ENCODE measurements at places on chromosomes 5 and 9. TPM values are rescaled to one million over a fixed set of nuclear protein-coding genes. Genes with fewer than 3 reads are reported as not detected.

Gene HK3
- total RNA-seq, result 2.3 TPM

Gene CBY3
- not detected for total RNA-seq

Gene RMRP
- 4,797 TPM for total RNA-seq

Gene SPINK6
- not detected for total RNA-seq

Gene RCL1
- 29.1 TPM for total RNA-seq

Gene SLC46A2
- total RNA-seq, result 0.53 TPM

Gene PSAT1
- 75.7 TPM for total RNA-seq

Gene PRUNE2
- 180 TPM for total RNA-seq

Gene HAND1
- total RNA-seq, result not detected

Gene FAM221B
- total RNA-seq, result not detected

Gene EPB41L4A
- total RNA-seq, result 11.5 TPM

Gene STPG3
- not detected for total RNA-seq

Gene ADAMTS6
- total RNA-seq, result 2.5 TPM

Gene MVB12B
- 65.1 TPM for total RNA-seq

Gene GFI1B
- total RNA-seq, result not detected

Gene IFNA2
- 0.81 TPM for total RNA-seq

Gene TNFSF15
- total RNA-seq, result 0.16 TPM

Gene SLC6A19
- not detected for total RNA-seq

Gene ST8SIA4
- total RNA-seq, result 8.5 TPM

Gene PKD2L2
- not detected for total RNA-seq

Gene ADRA1B
- total RNA-seq, result 15.4 TPM

Gene HMMR
- 0.90 TPM for total RNA-seq

Gene GLRA1
- total RNA-seq, result 5.0 TPM

Gene OR1Q1
- not detected for total RNA-seq

Gene CDO1
- 28.7 TPM for total RNA-seq

Gene NELFB
- total RNA-seq, result 106 TPM

Gene CKMT2
- total RNA-seq, result 15.4 TPM

Gene PHYHD1
- total RNA-seq, result 42.0 TPM

Gene ADAMTSL2
- 14.4 TPM for total RNA-seq

Gene NEK6
- 40.8 TPM for total RNA-seq

Gene RANBP6
- 37.5 TPM for total RNA-seq

Gene TLR4
- total RNA-seq, result 35.4 TPM

Gene SPATA31A5
- not detected for total RNA-seq

Gene LRRC19
- total RNA-seq, result not detected

Gene NR2F1-AS1
- total RNA-seq, result 97.4 TPM

Gene PCDHGA2
- total RNA-seq, result 6.8 TPM

Gene NNT
- 130 TPM for total RNA-seq

Gene BRIX1
- total RNA-seq, result 14.0 TPM

Gene GABRA1
- 217 TPM for total RNA-seq

Gene NPR3
- total RNA-seq, result 0.56 TPM

Gene DBN1
- 126 TPM for total RNA-seq

Gene PNPLA7
- total RNA-seq, result 42.6 TPM

Gene OR5C1
- total RNA-seq, result not detected
